Stimulated activated CD4-positive, alpha-beta T cell treated with anti-CD3 and anti-CD28 coated beads, Interleukin-4, amount 100 ng/mL, for 4 hours (primary cell): ENCODE measurements at places on chromosomes 3 and 15.

- no peak for DNase-seq
Measured at GRCh38 chr3:116260491-116260890, 184.8 kb downstream of the LSAMP start.

DNA sequence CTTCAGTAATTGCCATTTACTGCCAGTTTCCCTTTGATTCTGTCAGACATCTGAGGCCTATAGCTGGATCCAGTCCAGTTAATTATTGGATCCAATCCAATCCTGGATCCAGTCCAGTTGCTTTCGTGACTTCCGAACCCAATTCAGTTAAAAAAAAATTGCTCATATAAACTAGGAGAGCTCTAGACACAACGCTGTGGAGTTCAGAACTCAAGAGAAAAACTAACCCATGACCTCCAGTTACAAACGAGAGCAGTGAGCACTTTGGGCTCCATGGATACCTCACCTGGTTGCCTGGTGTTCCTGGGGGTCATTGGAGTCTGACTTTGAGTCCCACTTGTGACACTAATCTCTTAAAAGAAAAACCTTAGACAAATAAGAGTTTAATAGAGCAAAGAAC is 269.8 kb downstream of the THSD4 start:
- no peak for DNase-seq

DNA sequence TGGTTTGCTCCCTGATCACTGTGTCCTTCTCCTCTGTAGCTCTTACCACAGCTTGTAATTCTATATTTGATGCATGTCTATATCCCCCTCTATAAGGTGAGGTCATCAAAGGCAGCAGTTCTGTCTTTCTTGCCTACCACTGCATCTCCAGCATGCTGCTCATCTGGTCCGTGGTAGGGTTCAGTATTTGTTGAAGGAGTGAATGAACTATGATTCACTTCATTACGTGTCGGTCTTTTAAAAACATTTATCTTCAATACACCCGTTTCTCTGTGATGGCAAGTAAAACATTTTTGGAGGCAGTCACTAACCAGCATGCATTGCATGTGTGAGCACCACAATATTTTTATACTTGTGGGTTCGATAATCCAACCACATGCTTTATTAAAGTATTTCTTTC is 27.6 kb downstream of the CHST14 start:
- DNase-seq, result no peak

GRCh38 chr3:21954709-21955108 is 203.7 kb upstream of the ZNF385D start:
- no peak for DNase-seq

DNA sequence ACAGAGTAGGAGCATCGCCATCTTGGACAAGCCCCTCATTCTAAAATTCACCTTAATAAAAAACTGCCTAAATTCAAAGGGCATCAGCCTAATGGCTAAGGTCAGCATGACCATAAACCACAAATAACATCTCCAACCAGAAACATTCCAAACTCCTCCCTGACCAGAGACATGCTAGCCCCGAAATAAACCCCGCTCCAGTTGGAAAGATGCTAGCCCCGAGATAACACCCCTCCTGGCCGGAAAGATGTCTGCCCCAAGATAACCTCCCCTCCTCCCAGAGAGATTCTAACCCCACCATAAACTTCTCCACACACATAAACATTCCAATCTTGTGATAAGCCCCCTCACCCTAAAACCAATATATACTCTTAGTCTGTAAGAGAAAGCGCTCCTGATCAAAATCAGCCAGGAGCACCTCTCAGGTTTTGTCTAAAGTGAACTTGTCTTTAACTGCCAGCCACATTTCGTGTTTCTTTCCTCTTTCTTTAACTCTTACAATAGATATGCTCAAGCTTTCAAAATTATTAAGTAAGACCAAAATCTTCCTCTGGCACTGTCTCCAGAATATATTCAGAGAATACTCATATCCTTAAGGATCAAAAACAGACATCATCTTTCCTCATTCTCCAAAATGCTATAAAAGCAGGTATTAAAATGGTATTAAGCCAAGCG is 104.1 kb downstream of the GSK3B start:
- DNase-seq, result no peak

- DNase-seq, result no peak
Measured at GRCh38 chr15:71532994-71533393, 277.4 kb upstream of the NR2E3 start.

- DNase-seq, result no peak
Measured at GRCh38 chr3:32968920-32969389, 17.5 kb downstream of the CCR4 start.

- no peak for DNase-seq
Measured at GRCh38 chr3:194497799-194498575, 11.2 kb upstream of the ATP13A3 start.

DNA sequence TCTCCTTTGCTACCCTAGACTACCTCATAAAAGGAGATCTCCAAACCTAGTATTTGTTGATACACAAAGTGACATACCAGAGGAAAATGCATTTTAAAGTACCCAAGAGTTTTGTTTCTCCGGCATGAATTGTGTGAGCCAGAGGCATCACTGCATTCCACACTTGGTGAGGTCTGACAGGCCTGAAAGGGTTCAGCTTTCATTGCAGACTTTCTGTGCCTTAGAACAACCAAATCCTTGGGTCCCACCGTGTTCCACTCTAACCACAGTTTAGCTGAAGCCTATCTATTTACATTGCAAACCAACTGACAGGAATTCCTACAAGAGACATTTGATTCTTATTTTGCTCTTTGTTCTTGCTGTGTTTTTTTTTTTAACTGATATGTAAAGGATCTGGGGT is 21.0 kb upstream of the EID1 start:
- no peak for DNase-seq

DNA sequence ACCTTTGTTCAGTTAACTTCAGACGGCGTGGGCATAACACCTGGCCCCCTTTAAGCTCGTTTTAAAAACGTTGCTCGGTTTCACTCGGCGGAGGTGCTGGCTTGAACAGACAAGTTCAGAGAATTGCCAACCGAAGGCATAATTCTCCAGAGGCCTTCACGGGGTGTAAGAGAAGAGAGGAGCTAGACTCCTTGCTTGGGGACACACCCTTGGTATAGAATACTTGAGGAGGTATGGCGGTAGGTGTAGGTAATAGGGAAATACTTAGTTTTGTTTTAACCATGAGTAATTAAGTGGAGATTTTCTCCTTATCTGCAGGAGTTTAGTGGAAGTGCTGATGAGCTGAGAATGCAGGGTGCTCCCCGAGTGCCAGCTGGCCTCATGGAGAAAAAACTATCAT is 921 bp downstream of the FBXL2 start:
- DNase-seq, result no peak

GRCh38 chr3:48423241-48423882 is 6.5 kb downstream of the PLXNB1 start:
- DNase-seq, result no peak

DNA sequence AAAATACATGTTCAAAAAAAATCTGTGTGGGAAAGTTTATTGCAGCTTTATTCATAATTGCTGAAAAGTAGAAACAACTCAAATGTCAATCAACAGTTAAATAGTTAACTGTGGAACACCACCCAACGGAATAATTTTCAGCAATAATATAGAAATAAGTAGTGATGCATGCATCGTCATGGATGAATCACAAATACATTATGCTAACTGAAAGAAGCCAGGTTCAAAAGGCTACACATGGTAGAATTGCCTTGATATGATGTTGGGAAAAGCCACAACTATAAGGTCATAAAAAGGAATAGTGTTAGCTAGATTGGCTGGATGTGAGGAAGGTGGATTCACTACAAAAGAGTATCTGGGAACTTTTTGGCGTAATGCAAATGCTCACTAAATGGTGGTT is 82.0 kb downstream of the GMNC start:
- DNase-seq, result no peak

GRCh38 chr15:55873024-55873720 is 120.2 kb downstream of the NEDD4 start:
- no peak for DNase-seq

DNA sequence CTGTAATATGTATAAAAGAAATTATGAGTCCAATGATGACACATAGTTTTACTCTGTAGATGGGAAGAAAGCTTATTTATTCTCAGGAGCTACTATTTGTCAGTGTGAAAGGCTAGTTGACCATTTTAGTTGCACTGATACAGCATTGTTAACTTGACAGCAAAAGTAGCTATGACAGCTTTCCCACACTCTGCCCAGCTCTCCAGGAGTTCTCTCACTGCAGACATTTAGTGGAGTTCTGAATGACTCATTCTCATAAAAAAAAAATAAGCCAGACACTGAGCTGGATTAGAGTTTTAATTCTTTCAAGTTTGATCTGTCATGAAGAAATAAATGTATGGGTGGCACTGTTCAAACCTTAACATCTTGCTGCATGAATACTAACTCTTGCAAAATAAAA is 77.2 kb upstream of the CFAP20DC start:
- DNase-seq, result no peak

DNA sequence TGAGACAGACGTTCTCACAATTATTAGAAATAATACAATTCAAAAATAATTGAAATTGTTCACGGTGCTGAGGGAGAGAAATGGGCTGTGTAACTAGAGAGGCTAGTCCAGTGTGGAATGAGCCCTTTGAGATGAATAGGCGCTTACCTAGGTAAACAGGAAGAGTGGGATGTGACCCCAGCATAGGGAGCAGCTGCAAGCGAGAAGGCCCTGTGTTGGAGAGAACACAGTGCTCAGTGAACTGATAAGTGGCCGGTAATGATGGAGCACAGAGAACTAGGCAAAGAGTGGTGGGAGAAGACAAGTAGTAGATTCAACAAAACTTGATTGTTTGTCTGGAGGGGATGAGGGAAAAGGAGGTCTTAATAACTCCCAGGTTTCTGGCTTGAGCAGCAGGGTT is 103.9 kb downstream of the HCN4 start:
- no peak for DNase-seq

DNA sequence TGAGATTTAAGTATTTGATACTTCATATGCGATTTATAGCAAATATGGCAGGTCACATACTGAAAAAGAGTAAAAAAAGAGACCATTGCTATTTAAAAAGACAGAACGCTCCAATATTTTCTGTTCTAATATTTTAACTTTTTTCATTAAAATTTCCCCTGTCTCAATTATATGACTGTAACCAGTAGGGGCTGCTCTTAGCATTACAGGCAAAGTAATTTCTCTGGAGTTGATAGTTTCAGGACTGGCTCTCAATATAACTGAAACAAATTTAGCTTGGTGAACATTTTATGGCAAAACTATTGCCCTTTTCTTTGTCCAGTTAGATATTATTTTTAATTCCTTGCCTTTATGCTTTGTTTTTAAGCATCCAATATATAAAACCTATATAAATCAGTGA is 286.3 kb upstream of the ROBO2 start:
- no peak for DNase-seq

- DNase-seq, result no peak
Measured at GRCh38 chr3:189830401-189830800, 199.2 kb downstream of the TP63 start.

DNA sequence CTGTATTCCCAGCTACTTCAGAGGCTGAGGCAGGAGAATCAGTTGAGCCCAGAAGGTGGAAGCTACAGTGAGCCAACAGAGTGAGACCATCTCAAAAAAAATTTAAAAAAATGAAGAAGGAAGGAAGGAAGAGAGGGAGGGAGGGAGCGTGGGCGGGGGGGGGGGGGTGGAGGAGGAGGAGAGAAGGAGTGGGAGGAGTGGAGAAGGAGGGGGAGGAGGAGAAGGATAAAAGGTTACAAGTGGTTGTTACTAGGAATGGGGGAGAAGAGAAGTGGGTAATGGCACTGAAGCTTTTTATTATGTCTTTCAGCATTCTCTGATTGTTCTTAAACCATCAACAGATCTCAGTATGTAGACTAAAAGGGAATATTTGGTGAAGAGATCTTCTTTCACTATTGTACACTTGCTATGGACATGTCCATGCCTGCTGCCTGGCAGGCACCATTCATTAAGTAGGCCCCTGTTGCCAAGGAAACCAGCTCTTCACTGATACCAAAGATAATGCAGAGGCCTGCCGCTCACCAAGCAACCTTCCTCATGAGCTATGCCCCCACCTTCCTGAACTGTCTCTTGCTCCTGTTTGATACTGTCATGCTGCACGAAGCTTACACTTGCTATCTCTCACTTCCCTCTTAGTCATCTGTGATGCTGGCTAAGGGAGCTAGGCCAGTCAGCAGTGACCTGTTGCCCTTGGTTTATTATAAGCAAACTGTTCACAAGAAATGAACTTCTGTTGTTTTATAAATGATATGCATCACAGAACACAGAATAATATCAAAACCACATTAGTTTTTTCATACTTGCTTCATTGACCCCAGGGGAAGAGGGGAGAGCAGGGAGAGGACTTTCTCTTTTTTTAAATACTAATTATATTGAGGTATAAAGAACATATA is 23.1 kb downstream of the EPM2AIP1 start:
- DNase-seq, result no peak

GRCh38 chr3:179819379-179819778 is 166.5 kb downstream of the USP13 start:
- DNase-seq, result no peak

- DNase-seq, result no peak
Measured at GRCh38 chr3:14131134-14131533, 6.3 kb downstream of the TMEM43 start.

DNA sequence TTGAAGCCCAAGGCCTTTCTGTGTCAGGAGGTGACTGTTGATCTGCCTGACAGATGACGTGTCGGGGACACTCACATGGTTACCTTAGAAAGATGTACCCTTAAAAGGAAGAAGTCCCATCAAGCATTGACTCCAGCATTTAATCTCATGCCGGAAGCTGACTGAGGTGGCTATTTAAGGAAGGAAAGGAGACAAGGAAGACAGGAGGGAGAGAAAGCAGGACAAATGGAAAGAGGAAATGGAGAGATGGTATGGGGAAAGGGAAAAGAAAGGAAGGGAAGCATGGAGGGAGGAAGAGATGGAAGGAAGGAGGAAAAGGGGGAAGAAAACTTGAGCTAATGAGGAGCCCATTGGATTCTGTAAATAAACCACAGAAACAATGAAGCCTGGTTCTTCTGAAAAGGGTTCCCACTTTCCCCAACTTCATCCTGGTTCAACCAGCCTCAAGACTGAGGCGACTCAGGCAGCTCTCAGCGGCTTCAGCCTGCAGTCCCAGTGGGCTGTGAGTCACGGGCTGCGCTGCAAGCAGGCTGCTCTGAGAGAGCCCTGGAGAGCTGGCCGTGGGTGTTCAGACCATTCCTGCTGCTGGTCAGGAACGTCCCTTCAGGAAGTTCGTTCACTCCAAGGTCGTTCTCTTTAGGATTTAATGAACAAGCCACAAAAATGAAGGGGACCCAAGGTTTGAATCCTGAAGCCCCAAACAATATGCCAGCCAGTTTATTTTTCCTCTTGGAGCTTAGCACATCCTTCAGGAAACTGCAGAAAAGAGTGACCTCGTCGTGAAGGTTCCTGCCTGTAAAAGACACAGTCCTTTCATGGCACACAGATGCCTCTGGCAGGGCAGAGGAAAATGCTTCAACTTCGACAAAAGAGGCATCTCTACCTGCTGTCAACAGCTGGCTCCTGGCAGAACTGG is 69.6 kb upstream of the THBS1 start:
- DNase-seq, result no peak

DNA sequence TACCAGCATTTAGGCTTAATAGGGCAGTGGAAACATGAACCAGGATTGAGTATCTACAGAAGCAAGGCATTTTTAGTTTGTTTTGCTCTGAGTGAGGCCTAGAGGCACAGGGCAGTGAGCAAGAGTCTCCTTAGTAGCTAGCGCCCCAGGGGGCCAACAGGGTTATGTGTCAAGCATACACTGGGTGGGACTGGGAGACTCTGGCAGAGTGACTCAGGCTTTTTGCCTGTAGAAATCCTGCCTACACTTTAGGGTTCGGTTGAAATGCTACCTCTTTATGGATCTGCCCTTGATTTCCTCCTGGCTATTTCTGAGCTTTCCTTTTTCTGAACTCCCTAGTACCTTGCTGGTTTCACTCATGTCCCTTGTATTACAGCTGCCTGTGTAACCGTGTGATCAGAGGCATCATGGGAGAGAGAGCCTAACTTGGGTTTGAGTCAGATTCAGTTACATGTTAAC is 72.2 kb downstream of the TOP2B start:
- no peak for DNase-seq
